ENCODE measurements at places on chromosomes 12 and 14. TPM values are rescaled to one million over a fixed set of nuclear protein-coding genes. Genes with fewer than 3 reads are reported as not detected.

Gene RPL10L
- total RNA-seq: not detected

DNA sequence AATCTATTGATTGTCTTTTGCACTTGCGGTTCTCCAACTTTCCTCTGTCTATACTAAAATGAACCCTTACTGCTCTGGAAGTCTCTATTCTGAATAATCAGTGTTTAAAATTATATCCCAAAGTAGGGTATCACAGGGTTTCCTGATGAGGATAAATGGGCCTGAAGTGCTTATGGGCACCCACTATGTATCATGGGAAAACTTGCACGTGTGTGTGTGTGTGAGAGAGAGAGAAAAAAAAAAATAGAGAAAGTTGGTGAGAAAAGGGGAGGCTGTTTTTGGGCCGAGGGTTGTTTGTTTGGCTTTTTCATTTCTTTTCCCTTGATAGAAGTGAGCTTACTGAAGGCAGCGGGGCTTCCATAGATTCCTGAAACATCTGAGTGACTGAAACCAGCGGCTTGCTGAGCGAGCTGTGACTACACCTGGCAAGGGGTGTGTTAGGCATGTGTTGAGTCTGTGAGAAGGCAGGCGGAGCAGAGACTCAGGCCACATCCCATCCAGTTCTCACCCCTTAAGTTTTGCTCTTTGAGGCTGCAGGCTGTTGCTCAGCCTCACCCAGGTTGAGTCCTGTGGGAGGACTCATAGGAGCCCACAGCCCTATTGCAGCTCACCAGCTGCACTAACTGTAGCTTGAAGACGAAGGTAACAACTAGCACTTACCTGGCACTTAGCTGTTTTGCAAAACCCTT lies 17.2 kb downstream of the PPFIBP1 start:
- H3K36me3 ChIP-seq: no peaks in the 10 kb centered on the region
- no peak for DNase-seq
- no peaks in the 10 kb centered on the region for H3K27me3 ChIP-seq
- H3K27ac ChIP-seq: no peak overlapping the region

- no peak overlapping the region for H3K4me3 ChIP-seq
- no peaks in the 10 kb centered on the region for H3K36me3 ChIP-seq
These were observed 169.9 kb downstream of the DPF3 start for GRCh38 chr14:72723858-72724530.

- H3K4me1 ChIP-seq: no peaks in the 10 kb centered on the region
- no peak overlapping the region for H3K27ac ChIP-seq
- no peak for DNase-seq
- H3K27me3 ChIP-seq: no peaks in the 10 kb centered on the region
These were observed 26.3 kb downstream of the EML1 start for GRCh38 chr14:99819514-99819913.

Gene DPPA3
- total RNA-seq: not detected

- H3K4me1 ChIP-seq: peaks cover 11% of the 10 kb centered on the region
- no peak overlapping the region for H3K4me3 ChIP-seq
- DNase-seq: no peak
- H3K27ac ChIP-seq: no peak overlapping the region
These were observed 1.9 kb upstream of the TBX3 start for GRCh38 chr12:114685869-114686268.

Gene CMKLR1
- total RNA-seq: 13.7 TPM

DNA sequence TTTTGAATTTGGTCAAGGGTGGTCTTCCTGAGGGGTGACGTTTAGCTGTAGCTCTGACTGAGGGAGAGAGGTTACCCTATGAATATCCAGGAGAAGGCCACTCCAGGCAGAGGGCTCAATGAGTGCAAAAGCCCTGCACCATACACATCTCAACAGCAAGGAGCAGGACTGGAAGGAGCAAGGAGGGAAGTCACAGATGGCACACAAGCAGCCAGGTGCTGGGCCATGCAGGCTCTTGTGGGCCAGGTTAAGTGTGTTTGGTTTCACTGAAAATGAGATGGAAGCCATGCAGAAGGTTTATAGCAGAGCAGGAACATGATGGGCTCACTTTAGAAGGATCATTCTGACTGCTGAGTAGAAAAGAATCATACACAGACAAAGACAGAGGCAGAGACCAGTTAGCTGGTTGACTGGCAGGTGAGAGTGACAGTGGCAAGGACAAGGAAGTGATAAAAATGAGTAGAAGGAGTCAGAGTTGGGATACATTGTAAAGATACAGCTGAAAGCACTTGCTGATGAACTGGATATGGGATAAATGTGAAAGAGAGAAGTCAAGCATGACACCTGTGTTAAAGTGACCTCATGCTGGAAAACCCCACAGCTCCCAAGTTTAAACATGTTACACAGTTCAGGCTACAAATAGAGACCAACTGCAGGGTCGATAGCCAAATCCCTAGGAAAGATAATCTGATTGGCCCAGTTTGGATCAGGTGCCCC lies 81.2 kb downstream of the PRKD1 start:
- no peaks in the 10 kb centered on the region for H3K36me3 ChIP-seq
- no peaks in the 10 kb centered on the region for H3K4me1 ChIP-seq
- H3K27ac ChIP-seq: no peak overlapping the region
- no peak overlapping the region for H3K4me3 ChIP-seq
- DNase-seq: no peak

DNA sequence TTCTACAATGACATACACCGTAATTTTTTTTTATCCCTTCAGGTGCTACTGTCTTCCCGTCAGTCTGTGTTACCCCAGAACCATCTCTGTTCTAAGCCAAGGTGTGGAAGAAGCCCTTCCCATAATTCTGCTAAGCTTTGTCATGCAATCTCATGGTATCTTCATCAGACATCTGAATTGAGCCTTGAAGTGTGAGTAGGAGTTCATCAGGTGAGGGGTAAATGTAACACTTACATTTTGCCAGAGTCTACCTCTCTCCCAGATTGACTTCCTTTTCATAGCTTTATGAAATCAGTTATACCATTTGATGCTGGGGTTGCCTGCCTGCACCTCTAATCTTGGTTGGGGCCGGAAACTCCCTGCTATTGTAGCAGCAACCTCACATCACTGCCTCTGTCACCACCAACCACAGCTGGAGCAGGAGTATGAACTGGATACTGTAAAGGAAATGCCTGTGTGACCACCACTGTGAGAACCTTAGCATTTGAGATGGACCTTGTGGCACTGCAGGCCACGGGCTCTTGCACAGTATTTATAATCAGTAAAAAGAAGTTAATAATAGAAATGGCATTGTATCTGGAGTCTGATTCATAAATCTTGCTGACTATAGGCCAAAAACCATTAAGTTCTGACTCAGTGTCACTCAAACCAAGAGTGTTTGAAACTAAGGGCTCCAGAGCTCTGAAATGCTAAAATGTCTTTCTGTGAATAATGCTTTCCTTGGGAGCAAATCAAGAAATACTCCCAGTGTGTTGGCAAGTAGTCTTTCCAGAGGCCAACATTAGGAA lies 58.7 kb upstream of the STK38L start:
- no peaks in the 10 kb centered on the region for H3K27me3 ChIP-seq
- no peaks in the 10 kb centered on the region for H3K4me1 ChIP-seq
- no peaks in the 10 kb centered on the region for H3K36me3 ChIP-seq
- H3K27ac ChIP-seq: no peak overlapping the region
- DNase-seq: no peak
- no peak overlapping the region for H3K4me3 ChIP-seq

Gene PPM1H
- 5.7 TPM for total RNA-seq

DNA sequence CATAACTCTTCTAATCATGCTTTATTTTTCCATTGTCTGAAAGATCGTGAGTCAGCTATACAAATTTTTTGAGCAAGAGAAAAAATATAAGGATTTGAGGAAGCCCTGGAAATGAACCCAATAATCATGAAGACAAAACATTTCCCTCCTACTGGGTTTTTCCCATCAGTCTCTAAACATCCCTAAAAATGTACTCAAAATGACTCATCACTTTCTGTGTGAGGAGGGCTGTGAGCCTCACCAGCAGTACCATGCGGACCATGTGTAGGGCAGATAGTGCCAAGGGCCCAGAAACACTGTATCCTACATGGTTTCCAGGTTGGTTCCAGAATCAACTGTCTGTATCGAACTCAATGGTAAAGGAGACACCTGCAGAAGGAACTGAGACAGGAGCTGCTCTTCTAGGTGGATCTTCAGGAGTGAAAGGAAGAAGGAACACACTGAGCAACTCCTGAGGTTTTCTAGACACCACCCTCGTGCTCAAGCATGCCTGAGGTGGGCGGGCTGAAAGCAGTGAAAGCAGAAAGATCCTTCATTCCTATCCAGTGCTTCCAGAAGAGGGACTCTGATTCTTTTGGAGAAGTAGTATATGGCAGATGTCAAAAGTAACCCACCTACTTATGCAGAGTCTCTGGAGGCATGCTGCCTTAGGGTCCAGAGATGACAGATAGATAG lies 48.6 kb upstream of the RHOJ start:
- no peaks in the 10 kb centered on the region for H3K27me3 ChIP-seq
- no peaks in the 10 kb centered on the region for H3K36me3 ChIP-seq
- H3K4me3 ChIP-seq: no peak overlapping the region

GRCh38 chr12:70756118-70756517 lies 118.9 kb upstream of the PTPRB start:
- H3K4me1 ChIP-seq: no peaks in the 10 kb centered on the region
- no peak overlapping the region for H3K4me3 ChIP-seq
- DNase-seq: no peak
- no peaks in the 10 kb centered on the region for H3K36me3 ChIP-seq

Gene TUNAR
- not detected for total RNA-seq

- H3K27me3 ChIP-seq: no peaks in the 10 kb centered on the region
- no peak overlapping the region for H3K4me3 ChIP-seq
- H3K27ac ChIP-seq: no peak overlapping the region
- no peaks in the 10 kb centered on the region for H3K36me3 ChIP-seq
- DNase-seq: no peak
These were observed 784.9 kb downstream of the MED13L start for GRCh38 chr12:115492553-115492952.

Gene ZDHHC22
- total RNA-seq: not detected

- no peak overlapping the region for H3K27ac ChIP-seq
- H3K4me1 ChIP-seq: no peaks in the 10 kb centered on the region
- no peaks in the 10 kb centered on the region for H3K27me3 ChIP-seq
- DNase-seq: no peak
These were observed 354.3 kb upstream of the SFSWAP start for GRCh38 chr12:131356485-131357184.

DNA sequence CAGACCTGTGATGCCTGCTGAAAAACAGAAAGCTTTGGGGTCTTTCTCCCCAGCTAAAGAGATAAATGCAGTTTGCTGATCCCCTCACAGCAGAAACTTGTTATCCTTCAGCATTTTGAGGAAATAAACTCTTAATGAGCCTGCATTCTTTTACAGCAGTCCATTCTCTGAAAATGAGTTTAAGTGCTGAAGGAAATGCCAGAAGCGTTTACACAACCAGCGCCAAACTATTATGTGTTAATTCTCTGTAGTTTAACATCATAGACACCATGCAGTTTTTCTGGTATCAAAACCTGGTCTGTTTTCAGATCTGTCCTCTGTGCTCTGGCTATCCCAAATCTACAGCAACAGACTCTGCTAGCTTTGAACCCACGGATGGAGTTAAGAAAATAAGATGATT lies 291.3 kb downstream of the NPAS3 start:
- H3K36me3 ChIP-seq: no peaks in the 10 kb centered on the region
- no peak overlapping the region for H3K27ac ChIP-seq
- no peak overlapping the region for H3K4me3 ChIP-seq
- H3K27me3 ChIP-seq: peaks cover 4% of the 10 kb centered on the region

Gene C12orf60
- 1.5 TPM for total RNA-seq

Gene BATF
- total RNA-seq: 1.2 TPM

DNA sequence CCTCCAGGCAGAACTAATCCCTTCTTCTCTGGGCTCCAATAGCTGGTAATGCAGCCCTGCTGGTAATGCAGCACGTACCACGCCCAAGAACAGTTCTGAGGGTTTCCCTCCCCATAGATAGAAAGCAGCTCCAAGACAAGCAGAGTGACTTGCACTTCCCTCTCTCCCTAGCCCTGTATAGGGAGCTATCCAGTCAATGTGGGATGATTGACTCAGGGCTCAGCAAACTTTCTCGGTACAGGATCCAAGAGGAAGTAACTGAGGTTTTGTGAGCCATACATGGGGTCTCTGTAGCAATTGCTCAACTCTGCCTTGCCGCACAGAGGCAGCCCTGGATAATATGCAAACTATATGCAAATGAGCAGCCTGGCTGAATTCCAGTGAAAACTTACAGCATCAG lies 15.5 kb upstream of the FKBP4 start:
- H3K36me3 ChIP-seq: no peaks in the 10 kb centered on the region
- H3K27ac ChIP-seq: no peak overlapping the region
- H3K4me1 ChIP-seq: no peaks in the 10 kb centered on the region

DNA sequence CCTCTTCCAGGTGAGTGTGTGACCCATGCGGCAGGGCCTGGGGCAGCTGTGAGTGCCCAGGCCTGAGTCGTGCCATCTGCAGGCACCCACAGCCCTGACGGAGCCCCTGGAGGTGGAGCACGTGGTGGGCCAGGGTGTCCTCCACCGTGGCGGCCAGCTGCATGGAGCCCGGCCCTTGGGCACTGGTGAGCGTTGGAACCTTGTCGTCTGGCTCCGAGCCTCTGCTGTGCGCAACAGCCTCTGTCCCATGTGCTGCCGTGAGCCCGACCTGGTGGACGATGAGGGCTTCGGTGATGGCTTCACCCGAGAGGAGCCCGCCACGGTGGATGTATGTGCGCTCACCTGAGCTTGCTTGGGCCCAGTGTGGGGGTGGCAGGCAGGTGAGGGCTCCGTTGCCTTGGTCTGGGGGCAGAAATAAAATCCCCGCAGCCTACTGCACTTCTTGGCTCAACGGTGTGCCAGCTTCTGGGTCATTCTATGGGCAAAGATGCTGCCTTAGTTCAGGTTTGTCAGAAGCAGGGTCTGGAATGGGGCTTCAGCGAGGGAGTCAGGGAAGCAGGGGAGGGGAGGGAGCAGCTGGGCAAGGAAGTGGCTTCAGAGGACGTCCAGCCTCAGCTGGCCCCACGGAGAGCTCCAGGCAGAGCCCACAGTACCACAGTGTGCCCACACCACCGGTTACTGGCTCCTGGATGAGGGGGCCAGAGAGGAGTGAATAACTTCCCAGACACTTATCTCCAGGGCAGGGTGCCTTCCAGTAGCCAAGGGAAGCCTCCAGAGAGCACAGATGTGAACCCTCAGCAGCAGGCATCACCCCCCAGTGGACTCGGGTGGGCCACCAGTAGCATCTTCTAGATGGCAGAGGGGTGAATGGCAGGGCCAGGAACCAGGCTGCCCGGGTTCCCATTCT lies 1.2 kb upstream of the ARL6IP4 start:
- H3K4me3 ChIP-seq: peak overlapping the region; percentile 36
- no peak for DNase-seq
- no peaks in the 10 kb centered on the region for H3K36me3 ChIP-seq
- no peaks in the 10 kb centered on the region for H3K27me3 ChIP-seq
- no peak overlapping the region for H3K27ac ChIP-seq

Gene ANO4
- 2.2 TPM for total RNA-seq

Gene HCAR2
- 0.08 TPM for total RNA-seq

DNA sequence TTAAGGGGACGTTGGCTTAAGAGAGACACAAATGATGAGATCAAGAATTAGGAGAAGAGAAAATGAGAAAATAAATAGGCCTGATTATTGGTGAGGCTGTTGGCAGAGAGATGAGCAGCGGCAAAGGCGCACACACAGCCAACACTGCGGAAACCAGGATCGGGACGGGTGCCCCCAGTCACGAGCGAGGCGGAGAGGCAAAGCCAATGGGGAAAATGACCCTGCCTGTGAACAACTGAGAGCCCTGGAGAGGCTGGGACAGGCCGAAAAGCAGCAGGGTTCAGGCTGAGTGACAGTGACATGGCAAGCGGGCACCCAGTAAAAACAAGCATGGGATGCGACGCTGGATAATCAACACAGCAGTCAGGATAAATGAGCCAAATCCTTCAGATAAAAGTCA lies 21.0 kb downstream of the SLC15A4 start:
- H3K36me3 ChIP-seq: peaks cover 49% of the 10 kb centered on the region
- no peak for DNase-seq
- no peaks in the 10 kb centered on the region for H3K4me1 ChIP-seq
- H3K4me3 ChIP-seq: no peak overlapping the region
- no peak overlapping the region for H3K27ac ChIP-seq
- no peaks in the 10 kb centered on the region for H3K27me3 ChIP-seq

GRCh38 chr12:64824130-64824499 lies 332 bp upstream of the TBC1D30 start:
- peaks cover 26% of the 10 kb centered on the region for H3K4me1 ChIP-seq
- H3K36me3 ChIP-seq: no peaks in the 10 kb centered on the region

Data from liver (tissue), 10 donors.